ENCODE measurements at places on chromosomes 2 and 18.
A peak's percentile ranks its signal among the peaks of the same experiment; 100 is the strongest.

DNA sequence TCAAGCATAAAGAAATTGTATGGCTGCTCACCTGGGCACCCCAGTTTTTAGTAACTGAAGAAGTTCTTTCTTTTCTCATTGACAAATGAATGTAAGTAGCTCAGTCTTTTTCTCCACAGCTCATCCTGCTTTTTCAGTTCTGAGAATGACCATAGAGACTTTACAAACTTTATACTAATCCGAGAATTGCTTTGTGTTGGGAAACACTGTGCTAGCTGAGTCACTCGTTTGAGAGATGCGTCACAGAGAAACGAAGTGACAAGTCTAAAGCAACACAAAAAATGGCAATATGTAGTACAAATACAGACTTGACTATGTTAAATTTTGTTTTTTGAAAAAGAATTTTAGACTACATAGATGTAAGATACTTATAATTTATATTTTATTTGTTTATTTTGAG lies 9.0 kb downstream of the LRRTM4 start:
- no peak for DNase-seq

DNA sequence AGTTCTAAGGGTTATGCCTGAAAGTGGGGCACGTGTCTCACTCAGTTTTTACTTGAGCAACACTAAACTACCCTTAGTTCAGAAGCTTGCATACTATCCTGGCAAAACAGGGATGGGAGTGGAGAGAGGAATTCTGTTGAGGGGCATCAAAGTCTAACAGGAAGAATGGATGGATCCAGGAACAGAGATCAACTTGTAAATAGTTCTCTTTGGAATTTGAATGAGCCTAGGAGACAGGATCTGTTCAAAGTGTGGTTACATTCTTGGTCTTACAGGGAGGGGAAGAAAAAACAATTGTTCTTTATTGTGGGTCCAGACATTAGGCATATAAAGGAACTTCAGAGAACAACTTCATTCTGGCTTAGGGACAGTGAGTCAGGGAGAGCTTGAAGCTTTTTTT lies 560.2 kb downstream of the CNTNAP5 start:
- DNase-seq: no peak

DNA sequence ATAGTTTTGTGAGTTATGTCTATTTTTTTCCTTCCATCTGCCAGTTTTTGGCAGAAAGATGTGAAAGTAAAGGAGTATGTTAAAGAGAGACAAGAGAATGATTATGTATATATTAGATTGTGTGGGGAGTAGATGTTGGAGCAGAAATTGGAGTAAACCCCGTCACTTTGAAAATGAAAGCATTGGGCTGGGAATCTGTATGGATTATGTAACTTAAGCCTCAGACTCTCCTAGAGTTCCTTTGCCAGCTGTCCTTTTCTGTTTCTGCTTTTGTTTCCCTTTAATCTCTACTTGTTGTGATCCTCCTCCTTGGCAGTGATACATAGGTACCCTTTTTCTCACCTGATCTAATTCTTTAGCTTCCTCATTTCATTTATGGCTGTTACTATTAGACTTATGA lies 19.2 kb downstream of the CCDC138 start:
- DNase-seq: no peak

GRCh38 chr2:20221555-20221973 lies 3.4 kb downstream of the SDC1 start:
- DNase-seq: no peak

DNA sequence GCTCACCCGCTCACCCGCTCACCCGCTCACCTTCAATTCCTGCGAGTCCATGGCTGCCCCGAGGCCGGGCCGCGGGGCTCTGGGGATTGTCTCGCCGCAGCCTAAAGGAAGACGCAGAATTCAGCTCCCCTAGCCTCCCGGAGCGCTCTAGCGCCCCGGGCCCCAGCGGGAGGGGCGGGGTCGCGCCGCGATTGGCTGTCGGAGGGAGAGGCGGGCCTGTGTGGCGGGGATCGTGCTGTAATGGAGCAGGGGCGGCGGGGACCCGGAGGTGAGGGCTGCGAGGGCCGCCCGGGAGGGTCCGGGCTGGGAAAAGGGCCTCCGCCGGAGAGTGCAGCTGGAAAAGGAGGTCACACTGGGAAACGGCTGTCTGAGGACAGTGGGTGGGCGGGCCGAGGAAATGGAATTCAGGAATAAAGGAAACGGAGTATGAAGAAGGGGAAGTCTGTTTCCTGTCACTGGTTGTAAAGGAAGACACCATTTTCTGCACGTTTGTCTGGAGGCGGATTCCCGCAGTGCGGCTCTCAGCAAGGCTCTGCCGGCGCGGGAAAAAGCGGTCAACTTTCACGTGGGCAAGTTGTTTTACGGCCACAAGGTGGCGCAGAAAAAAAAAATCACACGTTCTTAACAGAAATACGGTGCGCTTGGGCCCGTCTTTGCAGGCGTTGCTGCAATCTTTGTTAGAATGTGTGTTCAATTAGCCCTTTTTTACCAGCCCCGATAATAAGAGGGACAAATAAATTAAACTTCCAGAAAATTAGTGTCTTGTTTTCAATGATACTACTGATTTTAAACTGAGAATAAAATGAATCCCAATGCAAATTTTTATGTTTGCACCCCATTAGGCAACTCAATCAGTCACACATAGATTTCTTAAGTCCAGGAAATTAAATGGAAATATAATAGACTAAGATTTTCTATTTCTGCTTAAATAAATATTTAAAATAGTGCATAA lies at the start of gene TTC21B:
TTC21B (minus strand) TSS at position 122 of the 952 bp plus-strand sequence; CDS start at position 51, 71 bp downstream.
- DNase-seq: peak; percentile 90

GRCh38 chr2:179373816-179374215 lies 109.2 kb upstream of the SESTD1 start:
- DNase-seq: no peak
